NCI-H1417 (cell line): ENCODE measurements at places on chromosomes 1 and 21.

GRCh38 chr1:167059045-167059808 is 30.9 kb downstream of the GPA33 start:
- peak; percentile 86 for DNase-seq

DNA sequence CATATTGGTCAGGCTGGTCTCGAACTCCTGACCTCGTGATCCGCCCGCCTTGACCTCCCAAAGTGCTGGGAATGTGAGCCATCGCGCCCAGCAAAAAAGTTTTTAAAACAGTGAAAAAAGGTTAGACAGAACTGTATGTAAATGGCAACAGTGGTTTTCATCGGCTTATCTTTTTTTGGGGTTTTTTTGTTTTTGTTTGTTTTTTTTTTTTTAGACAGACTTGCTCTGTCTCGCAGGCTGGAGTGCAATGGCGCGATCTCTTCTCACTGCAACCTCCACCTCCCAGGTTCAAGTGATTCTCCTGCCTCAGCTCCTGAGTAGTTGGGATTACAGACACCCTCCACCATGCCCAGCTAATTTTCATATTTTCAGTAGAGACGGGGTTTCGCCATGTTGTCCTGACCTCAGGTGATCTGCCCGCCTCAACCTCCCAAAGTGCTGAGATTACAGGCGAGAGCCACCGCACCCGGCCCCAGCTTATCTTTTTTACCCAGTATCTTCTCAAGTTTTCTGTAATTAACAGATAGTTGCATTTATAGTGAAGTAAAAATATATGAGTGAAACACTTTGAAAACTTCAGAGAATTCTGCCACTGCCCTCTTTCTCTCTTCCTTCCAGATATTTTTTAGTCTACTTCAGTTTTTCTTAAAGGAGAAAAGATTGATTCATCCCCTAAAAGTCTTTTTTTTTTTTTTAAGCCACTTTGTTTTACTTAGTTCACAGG is 13.1 kb downstream of the TIMM17A start:
- no peak for DNase-seq

- DNase-seq: peak; percentile 87
These were observed at the start of gene MARCKSL1 for GRCh38 chr1:32335790-32336590. TSS of gene MARCKSL1 (minus strand) at chr1:32336233. CDS start at chr1:32336033, 200 bp downstream.

GRCh38 chr1:204197068-204197467 is 777 bp upstream of the KISS1 start:
- no peak for DNase-seq

DNA sequence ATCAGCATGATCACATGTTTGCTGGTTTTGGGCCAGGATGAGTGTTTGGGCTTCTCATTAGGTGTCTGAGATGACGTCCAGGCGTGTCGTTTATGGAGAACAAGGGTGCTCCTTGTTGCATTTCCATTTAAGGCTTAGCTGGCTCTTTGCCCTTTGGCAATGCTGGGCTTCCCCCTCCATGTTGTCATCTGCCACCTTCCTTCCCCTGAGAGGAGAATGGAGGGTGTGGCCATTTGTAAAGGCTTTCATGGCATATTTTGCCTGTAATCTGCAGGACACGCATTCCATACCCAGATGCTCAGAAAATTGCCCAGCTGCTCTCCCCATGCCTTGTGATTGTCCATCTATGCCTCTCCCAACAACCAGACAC is 27.7 kb downstream of the PKP1 start:
- peak; percentile 7 for DNase-seq

GRCh38 chr1:54581621-54582035 is 33.6 kb downstream of the ACOT11 start:
- DNase-seq: peak; percentile 16

GRCh38 chr1:29541631-29542030 is 305.3 kb downstream of the PTPRU start:
- no peak for DNase-seq

DNA sequence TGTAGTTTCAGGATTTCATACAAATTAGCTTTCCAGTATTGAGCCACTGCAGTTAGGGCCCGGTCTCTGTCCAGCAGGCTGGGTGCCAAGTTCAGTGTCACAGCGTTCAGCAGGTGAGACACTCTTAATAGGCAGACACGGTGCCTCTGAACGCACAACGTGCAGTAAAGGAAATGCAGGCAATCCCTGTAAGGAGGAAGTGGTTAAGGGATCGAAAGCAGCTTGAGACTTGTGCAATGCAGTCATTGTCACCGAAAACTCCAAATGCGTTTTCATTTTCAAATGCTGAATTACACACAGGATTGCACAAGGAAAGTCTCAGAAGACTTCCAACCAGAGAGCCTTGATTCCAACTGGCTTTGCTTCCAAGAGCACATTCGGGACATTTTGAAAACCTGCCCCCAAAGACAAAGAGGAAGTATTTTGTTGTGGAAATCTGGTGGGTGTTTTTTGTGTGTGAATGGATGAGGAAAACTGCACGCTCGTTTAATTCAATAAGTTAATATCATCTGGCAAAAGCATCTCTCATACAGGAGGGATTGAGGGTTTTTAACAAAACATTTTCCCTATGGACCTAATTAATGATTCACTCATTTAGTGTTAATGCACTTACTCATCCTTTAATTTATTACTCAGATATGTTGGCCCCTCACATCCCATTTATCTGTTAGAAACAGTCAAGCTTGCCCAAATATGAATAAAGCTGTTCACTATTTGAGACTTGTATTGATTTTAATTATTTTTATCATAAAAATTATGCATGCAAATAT is 61.6 kb downstream of the PTGS2 start:
- DNase-seq: no peak

- no peak for DNase-seq
These were observed 40.6 kb upstream of the SLC2A1 start for GRCh38 chr1:42999308-42999707.

DNA sequence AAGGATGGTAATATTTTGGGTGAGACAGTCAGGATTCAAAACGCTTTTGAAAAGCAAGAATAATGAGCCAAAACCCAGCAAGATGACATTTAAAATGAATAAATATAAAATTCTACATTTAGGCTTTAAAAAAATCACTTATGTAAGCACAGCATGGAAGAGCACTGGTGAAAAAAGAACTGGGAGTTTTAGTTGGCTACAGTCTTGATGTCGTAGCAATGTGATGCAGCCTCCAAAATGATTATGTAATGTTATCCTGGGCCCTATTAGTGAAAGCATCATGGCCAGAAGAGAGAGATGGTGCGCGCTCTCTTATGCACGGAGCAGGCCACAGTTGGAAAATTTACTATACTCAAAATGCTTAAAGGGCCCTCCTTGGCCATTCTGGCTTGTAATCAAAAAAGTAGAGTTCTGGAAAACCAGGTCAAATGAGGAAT is 5.1 kb downstream of the KCNJ9 start:
- DNase-seq: no peak

DNA sequence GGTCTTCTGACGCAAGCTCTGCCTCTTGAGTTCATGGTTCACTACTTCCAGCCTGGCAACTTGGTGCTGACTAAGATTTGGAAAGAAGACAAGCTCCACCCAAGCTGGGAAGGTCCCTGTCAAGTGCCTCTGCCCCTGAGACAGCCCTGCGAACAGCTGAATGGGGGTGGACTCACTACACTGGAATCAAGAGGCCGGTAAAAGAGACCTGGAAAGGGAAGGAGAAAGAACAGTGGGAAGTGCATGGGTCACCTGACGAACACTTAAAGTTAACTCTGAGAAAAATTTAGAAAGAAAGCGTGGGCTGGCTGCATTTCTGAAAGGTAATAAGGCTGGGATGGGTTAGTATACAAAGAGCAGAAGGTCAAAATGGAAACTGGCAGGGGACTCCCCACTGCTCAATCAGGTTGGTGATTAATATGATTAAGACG is 26.1 kb upstream of the ZNF496 start:
- DNase-seq: no peak

GRCh38 chr1:201737352-201738060 is 91.5 kb upstream of the IPO9 start:
- no peak for DNase-seq

DNA sequence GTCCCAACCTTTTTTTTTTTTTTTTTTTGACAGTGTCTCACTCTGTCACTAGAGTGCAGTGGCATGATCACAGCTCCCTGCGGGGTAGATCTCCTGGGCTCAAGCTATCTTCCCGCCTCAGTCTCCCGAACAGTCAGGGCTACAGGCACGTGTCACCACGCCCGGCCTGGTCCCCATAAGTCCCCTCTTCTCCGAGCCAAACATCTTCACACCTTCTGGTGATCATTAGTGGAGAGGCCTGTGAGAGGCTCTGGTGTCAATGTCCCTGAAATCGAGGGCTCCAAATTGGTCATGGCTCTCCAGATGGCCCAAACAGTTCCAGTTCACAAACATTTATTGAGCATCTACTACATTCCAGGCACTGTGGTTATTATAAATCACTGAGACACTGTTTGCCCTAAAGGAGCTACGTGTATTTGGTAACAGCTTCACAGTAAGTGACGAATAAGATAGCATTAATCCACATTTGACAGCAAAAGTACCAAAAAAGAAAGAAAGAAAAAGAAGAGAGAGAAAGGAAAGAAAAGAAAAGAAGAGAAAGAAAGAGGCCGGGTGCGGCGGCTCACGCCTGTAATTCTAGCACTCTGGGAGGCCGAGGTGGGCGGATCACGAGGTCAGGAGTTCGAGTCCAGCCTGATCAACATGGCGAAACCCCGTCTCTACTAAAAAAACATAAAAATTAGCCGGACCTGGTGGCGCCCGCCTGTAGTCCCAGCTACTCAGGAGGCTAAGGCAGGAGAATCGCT is 867 bp upstream of the TIMM17A start:
- DNase-seq: no peak

DNA sequence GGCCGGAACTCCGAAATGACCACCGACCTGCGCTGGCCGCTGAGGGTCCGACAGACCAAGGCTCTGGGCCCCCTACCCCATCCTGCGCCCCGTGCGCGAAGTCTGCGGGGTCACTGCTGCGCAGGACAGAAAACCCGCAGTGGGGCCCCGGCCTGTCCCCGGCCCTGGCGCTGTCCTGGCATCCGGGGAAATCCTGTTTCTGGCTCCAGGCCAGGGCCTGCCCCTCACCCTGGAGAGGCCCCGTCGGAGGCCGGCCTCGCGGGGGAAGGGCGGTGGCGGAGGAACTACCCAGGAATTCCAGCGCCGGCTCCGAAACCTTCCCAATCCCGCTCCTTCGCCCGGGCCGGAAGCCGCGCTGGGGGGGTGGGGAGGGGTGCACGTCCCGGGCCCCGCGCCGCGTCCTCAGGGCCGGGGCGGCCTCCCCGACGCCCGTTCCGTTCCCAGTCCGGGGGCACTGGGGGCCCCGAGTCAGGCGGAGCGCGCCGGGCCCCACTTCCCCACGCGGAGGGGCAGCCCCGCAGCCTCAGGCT is 77.0 kb downstream of the MORN1 start:
- peak; percentile 15 for DNase-seq

GRCh38 chr1:168220470-168220871 is 5.3 kb upstream of the SFT2D2 start:
- no peak for DNase-seq

- no peak for DNase-seq
These were observed 244.5 kb downstream of the TM2D1 start for GRCh38 chr1:61480273-61480935.
